Stimulated activated CD4-positive, alpha-beta T cell treated with anti-CD3 and anti-CD28 coated beads, TNF-alpha, amount 100 ng/mL, for 48 hours (primary cell): ENCODE measurements at places on chromosomes 5 and 9.

DNA sequence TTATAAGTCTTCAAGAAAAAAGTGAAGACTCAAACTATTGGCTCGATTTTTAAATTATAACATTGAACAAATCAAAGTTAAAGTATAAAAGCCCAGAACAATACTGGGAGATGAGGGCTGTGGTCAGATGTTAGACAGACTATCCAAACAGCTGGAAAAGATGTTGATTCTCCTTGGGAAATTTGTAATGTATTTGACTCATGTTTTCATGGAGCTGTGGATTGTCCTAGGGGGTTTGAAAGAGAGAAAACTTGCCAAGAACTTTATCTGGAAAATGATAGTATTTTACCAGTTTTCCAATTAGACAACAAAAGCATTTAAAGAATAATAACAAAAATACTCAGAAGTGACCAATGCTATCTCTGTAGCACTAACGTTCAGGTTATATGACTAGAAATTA, 339.2 kb downstream of the ARL15 start:
- no peak for DNase-seq

DNA sequence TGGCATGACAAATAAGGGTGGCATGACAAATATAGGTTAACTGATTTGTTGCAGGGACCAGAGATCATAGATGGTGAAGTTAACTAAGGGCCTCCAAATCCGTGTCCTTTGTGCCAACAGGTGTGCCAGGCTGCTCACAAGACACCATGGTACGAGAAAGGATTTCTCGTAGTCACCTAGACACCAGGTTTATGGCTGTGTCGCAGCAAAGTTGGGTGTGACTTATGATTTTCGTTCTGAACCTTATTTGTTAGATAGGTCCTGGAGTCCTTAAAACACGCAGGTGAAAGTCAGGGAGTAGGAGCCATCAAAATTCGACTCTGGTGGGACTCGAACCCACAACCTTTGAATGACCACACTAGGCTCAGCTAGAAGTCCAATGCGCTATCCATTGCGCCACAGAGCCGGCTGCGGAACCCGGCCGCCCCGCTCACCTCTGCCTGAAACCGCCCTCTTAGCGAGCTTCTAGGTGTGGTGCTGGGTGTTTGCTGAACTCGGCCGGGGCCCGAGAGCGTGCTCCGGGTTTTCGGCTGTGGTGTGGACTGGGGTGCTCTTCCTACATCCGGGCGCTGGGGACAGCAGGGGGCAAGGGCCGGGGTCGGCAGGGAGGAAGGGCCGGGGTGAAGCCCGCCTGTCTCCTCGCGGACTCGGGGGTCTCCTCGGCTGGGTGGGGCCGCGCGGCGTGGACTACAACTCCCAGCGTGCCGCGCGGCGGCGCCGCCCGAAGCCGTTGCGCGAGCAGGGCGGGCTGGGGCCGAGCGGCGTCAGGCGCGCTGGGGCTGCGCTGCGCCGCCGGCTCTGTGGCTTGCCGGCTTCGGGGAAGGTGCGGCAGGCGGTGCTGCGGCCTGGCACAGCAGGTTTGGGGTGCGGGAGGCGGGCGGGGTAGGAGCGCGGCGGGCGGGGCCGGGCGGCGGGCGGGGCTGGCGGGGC, at the start of gene SLC27A4:
Gene SLC27A4, plus strand, starts transcription at position 767 of the 930 bp plus-strand sequence. CDS start 2,606 bp downstream, outside the sequence.
- peak; percentile 55 for DNase-seq

DNA sequence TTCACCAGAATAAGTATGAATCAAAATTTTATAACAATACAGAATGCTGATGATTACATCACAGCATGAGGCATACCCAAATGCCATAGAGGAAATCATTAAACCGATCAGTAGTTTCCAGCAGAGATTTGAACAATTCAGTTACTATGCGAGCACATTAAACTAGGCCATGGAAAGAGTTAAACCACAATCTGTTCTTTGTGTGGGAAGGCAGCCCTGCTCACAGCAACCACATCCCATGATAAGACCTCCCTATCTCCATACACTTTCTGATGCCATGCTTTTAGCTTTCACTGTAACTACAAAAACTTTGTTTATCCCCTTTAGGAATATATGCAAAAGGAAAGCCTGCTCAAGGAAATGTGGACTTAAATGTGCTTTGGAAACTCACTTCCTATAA, 4.5 kb downstream of the NFIB start:
- DNase-seq, result no peak

- no peak for DNase-seq
These were observed 62.0 kb upstream of the CDH6 start for GRCh38 chr5:31131381-31131891.

GRCh38 chr9:13555516-13555915, 276.0 kb upstream of the MPDZ start:
- DNase-seq, result no peak

DNA sequence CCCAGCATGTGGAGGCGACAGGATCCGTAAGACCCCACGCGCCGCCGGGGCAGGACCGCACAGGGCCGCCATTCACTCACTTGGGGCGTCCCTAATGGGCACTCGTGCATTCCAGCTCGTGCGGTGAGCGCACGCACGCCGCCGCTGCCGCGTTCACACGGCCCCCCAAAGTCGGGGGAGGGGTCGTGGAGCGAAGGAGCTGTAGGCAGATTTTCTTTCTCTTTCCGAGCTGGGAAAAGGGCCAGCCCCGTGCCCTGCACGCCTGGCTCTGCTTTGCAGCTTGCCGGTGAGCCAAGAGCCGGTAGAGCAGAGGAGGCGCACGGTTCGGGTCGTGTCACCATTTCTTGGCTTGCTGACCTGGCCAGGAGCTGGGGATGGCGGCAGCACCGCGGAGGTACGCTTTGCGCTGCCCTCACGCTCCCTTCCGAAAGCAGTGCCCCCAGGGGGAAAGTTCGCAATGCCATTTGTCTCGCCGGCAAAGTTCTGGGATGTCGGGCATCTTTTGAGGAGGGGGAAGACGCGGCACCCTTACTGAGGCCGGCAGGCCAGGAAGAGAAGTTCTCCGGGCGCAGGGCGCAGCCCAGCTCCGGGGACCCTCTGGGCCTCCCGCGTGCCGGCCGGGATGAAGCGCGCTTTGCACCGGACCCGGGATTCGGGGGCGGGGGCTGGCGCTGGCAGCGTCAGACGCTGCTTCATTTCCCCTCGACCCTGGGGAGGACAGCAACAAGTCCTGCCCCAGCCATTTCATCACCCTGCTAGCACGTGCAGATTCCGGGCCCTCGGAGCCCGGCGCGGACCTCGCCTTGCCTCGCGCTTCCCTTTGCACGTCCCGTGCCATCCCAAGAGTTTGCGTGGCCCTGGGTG, 898 bp downstream of the STC2 start:
- DNase-seq, result no peak

DNA sequence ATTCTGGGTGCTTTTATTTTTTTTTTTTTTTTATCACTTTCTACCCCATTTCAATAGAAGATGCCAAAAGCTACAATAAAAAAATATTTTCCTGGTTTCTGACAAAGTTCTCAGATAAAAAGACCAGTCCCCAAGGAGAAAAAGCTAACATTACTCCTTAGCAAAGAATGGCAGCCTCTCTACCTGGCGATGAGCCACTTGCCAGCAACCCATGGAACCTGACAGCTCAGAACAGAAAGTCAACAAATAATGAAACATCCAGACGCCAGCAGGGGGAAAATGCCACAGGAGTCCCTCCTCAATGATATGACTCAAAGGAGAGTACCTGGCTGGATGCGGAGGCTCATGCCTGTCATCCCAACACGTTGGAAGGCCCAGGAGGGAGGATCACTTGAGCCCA, 123.2 kb downstream of the MYO10 start:
- no peak for DNase-seq

DNA sequence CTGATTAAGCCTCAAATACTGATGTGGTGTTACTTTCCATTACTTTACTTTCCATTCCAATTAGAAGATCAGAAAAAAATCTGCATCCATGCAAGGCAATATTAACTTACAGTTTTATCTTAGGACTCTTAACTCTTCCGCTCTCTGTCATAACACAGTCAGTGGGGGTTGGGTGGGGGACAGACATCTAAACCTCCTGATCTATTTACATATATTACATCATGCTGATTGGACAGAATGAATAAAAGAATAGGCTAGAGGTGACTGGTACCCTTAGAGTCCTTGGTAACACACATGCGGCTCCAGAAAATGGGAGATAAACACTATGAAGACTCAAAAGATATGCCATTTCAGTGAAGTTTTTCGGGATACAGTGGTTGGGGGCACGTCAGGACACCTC, 27.6 kb downstream of the RAPGEF6 start:
- DNase-seq, result no peak

GRCh38 chr5:178573216-178573615, 17.0 kb downstream of the COL23A1 start:
- DNase-seq, result no peak

DNA sequence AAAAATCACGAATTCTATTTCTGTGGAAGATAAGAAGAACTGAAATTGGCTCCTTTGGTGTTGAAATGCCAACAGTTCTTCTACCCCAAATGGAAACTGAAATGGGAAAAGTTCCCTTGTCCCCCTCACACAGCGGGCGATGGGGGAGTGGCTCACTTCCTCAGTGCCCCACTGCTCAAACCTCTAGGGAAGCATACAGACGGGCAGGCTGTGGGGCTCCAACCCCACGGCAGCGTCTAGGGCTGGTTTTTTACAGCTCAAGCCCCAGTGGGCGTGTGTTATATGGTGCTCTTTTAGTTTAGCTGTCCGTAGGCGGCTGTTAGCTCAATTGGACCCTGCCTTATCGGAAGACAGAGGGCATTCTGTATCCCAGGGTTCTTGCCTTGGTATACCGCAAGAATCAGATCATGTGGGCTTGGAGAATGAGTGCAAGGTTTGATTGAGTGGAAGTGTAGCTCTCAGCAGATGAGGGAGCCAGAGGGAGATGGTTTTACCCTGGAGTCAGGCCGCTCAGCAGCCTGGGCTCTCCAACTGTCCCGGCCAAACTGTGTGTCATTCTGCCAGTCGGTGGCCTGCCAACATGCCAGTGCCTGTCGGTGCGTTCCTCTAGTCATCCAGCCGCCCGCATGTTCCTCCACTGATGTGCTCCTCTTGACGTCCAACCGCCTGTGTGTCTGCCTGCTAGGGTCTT, 166.3 kb upstream of the ZNF608 start:
- DNase-seq, result no peak

- no peak for DNase-seq
These were observed 50.7 kb downstream of the ZNF622 start for GRCh38 chr5:16414861-16415260.

DNA sequence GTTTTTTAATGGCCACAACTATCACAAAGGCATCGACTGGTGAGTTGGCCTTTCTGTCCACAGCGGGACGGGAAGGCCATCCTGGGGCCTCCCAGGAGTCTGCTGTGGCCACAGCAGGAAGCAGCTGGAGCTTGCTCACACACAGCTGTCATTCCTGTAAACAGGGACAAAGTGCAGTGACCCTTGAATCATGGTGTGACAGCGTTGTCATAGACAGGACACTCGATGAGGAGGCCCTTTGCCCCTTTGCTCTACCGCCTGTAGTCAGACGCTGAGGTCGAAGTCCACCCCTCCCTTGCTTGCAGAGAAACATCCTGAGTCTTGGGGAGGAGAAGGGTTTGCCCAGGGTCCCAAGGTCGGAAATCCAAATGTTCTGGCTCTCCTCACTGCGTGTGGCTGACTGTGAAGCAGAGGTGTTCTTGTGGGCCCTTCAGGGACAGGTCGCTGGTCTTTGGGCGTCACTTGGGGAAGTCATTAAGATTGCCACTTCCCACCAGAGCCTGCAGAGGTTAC, 35.1 kb downstream of the NDST1 start:
- DNase-seq, result no peak

- DNase-seq, result no peak
These were observed 222.9 kb upstream of the MEF2C start for GRCh38 chr5:89105836-89106235.

GRCh38 chr9:72263572-72263971, 101.4 kb downstream of the ZFAND5 start:
- DNase-seq, result no peak

DNA sequence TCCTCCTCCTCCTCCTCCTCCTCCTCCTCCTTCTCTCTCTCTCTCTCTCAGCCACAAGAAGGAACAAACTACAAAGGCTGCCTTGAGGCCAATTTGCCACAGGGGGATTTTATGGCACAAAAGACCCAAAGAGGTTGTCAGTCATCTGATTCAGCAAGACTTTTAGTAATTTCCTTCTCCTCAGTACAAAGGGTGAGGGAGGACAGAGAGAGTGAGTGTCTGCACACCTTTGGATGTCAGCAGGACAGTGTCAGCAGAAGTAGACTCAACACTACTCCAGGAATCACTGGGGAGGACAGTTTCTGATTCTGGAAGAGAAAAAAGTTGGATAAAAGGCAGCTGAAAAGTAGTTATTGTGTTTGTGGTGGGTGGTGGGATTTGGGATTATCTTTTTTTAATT, 13.6 kb downstream of the TIMD4 start:
- no peak for DNase-seq

DNA sequence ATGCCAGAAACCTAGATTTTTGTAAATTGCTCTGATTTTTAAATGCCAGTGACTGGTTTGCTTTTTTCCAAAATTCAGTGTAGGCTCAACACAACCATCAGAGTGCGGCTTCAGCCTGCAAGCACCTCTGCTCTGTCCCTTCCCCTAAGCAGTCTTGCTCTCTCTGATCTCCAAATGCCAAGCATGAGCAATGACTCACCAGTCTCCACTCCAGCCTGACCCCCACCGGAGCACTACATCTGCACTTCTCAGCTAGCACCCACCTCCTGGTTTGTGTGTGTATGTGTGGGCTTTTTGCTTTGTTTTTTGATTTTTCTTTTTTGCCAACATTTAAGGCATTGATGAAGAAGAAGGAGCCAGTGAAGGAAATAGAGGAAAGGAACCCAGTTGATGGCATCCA, 61.4 kb upstream of the ADRA1B start:
- no peak for DNase-seq

DNA sequence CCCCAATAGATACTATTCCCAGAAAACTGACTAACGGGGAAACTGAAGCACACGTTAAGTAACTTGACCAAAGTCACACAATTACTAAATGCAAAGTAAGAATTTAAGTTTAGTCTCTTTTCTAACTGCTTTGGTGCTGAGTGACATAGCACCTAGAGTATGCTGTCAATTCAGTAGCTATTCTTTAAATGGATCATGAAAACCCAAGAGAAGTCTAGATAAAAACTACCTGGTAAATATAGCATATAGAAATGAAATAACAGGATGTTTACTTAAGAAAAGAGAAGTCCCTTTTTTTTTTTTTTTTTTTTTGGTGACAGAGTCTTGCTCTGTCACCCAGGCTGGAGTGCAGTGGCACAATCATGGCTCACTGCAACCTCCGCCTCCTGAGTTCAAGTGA, 129.2 kb downstream of the PDE4D start:
- no peak for DNase-seq

- no peak for DNase-seq
These were observed 7.4 kb downstream of the C5orf46 start for GRCh38 chr5:147898875-147899401.

GRCh38 chr9:87803623-87804345, 77.9 kb downstream of the CTSL start:
- no peak for DNase-seq

DNA sequence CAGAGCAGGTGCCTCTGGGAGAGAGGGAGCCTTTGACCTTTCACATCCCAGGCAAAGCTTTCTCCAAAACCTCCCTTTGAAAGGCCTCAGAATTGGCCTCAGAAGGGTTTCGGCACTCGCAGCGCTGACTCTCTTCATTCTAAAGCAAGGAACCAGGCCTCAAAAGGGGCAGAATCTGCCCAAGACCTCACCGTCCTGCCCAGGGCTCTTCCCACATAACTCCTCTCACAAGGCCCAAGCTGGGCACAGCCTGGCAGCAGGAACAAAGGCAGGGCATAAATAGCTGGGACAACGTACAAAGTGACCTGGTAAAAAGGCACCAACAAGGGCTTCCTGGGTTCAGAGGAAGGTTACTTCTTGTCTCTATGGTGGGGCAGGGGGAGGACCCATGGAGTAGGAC, 166.3 kb upstream of the FSTL4 start:
- DNase-seq, result no peak

GRCh38 chr5:116013207-116013785, 19.0 kb upstream of the ARL14EPL start:
- DNase-seq, result no peak
